Retina (tissue), 1 donor: ENCODE measurements at places on chromosomes 16 and 17.

DNA sequence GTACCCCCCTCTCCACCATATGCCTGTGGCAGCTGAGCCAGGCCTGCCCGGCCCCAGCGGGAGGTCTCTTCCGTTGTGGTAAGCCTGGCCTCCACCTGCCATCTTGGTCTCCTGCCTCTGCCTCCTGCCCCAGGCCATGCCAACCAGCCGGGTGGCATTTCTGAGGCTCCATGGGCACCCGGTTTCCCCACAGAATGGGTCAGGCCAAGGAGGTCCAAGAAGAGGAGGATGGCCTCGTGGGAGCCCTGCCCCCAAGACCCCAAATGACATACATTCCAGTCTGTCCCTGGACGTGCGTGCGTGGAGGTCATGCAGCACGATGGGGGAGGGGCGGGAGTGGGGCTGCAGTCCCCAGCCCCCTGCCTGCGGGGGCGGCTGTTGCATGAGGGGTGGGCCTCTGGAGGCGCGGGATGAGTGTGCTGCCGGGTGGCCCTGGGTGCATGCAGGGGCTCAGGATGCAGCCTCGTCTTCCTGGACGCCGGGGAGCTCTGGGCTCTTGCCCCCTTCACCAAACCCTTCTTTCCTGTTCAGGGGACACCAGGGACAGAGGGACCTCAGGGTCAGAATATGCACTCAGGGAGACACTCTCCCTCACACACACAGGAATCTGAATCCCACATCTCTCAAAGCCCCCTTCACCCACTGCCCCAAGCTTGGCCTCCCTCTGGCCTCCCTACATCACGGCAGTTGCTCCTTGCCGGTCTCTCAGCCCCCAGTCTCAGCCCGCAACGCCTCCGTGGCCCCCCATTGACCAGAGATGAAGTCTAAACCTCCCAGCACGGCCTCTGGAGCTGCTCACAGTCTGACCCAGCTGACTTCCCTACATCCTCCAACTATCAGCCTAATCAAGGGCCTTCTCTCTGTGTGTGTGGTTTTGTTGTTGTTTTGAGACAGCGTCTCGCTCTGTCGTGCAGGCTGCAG is 16.0 kb upstream of the NCBP3 start:
- no peak for DNase-seq

- peak; percentile 6 for DNase-seq
Observed at GRCh38 chr16:89189358-89190025, 10.8 kb downstream of the SLC22A31 start.

GRCh38 chr16:84484579-84485254 is 19.7 kb downstream of the MEAK7 start:
- peak; percentile 66 for DNase-seq

- DNase-seq, result peak; percentile 0
Observed at GRCh38 chr17:73695035-73695738, 50.9 kb upstream of the SDK2 start.

- DNase-seq, result no peak
Observed at GRCh38 chr17:73553311-73553710, 90.9 kb downstream of the SDK2 start.

DNA sequence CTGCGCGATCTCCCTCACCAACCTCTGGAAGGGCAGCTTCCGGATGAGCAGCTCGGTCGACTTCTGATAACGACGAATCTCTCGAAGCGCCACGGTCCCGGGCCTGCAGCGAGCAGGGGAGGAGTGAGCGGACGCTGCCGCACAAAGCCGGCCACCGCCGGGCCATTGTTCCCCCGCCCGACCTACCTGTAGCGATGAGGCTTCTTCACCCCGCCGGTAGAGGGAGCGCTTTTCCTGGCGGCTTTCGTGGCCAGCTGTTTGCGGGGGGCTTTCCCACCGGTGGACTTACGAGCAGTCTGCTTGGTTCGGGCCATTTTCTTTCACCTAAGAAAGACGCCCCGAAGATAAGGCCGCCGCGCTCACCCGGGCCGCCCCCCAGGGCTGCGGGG is 5.8 kb upstream of the UNK start:
- peak; percentile 73 for DNase-seq

DNA sequence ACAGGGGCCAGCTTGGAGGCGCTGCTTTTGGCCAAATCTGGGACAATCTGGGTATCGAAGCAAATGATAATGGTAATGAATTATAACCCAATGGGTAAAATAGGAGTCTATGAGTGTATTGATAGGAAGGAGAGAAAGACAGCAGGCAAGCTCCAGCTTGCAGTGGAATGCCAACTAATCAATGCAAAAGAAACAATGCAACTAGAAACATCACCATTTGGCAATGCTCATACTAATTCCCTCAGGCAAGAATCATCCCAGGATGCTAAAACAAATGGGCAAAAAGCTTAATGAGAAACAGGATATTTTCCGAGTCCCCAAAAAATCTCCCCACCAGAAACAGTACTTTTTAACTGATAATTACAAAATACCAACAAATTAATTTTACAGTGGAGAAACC is 64.7 kb downstream of the ADCY9 start:
- no peak for DNase-seq

DNA sequence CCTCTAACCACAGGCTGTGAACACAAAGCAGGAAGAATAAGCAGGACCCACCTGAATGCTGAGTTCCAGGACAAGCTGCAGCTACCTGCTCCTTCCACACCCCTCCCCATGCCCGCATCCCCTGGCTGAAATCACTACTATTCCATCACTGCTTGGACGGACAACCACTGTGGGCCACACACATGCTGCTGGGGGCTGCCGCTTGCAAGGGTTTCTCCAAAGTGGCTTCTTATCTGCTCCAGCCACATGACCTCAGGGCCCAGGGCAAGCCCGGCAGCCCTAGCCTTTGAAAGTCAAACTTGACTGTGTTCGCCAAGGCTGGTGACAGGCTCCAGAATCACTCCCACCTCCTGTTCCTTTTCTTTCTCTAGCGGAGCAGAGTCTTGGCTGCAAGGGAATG is 18.4 kb downstream of the FA2H start:
- DNase-seq, result no peak

- DNase-seq, result no peak
Observed at GRCh38 chr17:76453431-76453743, 435 bp upstream of the UBE2O start.

DNA sequence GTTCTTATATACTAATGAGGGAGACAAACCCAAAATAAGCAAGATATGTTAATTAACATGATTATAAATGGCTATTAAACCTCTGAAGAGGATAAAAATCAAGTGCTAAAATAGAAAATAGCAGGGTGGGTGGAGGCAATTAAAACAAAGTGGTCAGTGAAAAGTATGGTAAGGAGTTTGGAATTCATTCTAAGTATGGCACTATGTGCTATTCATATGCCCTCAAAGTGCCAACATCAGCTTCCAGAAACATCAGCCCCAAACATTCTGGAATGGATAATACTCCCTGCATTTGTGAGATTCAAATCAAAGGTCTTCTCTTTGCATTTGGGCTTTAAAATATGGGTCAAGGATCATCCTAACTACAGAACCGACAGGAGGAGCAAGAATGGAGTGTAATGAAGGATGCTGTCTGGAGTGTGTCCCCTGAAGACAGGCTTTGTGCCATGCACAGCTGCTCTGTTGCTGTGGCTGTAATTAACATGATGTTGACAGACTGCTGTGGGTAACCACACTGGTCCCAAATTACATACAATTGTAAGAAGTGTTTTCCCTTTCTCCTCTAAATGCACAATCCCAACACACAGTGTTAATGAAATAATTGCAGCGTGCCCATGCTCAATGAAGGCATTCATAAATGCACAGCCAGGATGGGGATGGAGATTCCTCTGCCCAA is 93.1 kb downstream of the VAT1L start:
- DNase-seq, result peak; percentile 13

- no peak for DNase-seq
Observed at GRCh38 chr16:14057878-14058382, 13.2 kb upstream of the MRTFB start.

DNA sequence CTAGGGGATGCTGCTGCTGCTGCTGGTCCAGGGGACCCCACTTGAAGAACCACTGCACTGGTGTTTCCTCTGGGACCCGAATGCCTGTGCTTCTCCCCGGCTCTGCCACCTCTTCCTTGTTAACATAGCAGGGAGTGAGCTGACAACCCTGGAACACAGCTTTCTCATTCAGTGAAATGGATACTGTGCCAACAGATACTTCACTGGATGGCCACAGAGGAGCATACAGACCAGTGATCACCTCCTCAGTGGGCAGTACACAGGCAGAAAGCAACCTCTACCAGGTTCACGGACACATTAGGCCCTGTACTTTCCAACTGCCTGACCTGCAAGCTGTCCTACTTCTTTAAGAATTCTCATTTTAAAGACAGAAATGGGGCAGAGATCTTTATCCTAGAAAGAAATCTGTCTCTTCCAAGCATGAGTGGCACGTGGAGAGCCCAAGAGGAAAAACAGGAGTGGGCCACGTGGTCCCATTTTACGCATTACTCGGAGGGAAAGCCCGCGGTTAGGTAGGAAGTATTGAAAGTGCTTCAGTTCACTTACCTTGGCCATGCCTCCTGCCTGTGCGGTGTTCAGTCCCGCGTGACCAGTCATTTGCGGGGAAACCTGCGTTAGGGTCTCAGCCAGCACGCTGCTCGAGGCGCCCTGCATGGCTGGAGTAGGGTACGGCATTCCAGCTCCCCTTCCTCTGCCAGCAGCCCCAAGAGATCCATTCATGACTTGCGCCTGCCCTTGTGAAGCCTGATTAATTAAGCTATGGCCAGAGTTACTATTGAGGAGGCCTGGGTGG is 30.6 kb downstream of the CREBBP start:
- no peak for DNase-seq

DNA sequence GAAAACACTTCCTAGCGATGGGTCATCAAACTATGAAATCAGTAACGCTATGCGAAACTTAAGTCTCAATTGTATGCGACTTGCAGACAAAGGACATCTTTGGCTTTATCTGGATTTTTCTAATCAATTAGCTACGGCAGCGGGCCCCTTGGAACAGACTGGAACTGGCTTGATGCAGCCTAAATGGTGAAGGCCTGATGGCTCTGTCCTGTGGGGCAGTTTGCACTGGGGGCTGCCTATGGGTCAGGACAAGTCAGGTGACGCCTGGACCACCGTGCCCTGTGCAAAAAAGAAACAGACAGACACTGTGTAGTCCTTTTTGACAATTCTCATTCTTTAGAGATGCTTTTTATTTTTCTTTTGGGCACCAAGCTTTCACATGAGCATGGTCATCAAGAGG is 22.0 kb downstream of the MTHFSD start:
- no peak for DNase-seq

DNA sequence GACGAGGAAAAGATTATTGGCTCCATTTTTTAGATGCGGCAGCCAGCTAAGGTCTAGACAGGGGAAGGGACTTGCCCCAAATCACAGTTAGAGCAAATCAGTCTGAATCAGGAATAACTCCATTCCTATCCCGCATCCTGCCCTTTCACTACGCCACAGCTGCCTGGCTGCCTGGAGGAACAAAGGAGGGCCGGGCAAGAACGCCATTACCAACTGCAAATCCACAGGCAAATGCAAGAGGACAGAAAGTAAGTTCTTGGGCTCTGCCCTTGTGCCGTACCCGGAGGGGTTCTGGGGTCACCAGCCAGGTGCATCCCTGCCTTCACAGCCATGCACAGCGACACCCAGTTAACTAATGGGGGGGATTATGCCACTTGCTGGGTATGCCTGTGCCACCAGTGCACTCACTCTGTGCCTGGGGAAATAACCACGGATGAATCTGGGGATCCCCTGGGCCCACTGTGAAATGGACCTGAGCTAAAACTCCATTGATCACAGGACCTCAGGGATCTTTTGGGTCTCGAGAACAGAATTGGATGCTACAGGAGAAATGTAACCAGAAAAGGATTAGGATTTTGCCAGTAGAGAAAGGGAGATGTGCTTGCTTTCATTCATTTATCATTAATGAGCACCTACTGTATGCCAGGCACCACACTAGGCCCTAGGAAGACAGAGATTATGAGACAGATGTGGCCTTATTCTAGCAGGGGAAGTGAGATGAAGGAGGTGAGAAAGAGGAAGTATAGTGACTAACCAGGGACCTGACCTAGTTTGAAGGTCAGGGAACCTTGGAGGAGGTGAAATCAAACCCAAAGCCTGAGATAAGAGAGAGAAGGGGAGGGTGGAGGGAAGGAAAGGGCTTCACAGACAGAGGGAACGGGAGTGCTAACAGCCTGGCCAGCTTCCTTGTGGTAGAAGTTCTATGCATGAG is 17.7 kb downstream of the BCL7C start:
- peak; percentile 80 for DNase-seq

GRCh38 chr16:19817122-19817521 is 67.5 kb downstream of the GPRC5B start:
- no peak for DNase-seq

DNA sequence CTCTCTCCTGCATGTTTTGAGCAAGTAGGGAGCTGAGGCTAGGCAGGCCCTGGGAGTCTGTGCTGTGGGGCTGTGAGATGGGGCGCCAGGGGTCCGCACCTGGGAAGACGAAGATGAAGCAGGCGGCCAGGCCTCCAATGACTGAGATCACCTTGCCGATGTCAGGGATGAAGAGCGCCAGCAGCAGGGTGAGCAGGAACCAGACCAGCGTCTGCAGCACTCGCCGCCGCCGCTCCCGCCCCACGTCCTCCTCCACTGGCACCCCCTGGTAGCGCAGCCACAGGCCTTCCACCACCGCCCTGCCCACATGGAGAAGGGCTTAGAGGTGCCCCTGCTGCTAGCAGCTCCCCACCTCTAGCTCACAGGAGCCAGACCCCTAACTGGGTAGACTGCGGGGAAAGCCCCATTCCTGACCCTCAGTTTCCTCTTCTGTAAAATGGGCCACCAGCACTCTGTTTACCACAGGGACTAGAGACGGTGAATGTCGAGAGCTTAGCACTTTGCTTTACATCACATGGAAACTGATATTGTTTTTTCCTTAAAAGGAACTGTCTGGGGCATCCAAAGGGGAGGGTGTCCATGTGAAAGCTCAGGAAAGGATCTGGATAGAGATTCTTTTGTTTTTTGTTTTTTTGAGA is 13.5 kb downstream of the SLC38A7 start:
- DNase-seq, result no peak

GRCh38 chr16:24966031-24966430 is 49.1 kb downstream of the ARHGAP17 start:
- no peak for DNase-seq

- no peak for DNase-seq
Observed at GRCh38 chr17:72421128-72422092, 300.6 kb downstream of the SOX9 start.
